ENCODE measurements at places on chromosomes 2 and 18.
A peak's percentile ranks its signal among the peaks of the same experiment; 100 is the strongest.

DNA sequence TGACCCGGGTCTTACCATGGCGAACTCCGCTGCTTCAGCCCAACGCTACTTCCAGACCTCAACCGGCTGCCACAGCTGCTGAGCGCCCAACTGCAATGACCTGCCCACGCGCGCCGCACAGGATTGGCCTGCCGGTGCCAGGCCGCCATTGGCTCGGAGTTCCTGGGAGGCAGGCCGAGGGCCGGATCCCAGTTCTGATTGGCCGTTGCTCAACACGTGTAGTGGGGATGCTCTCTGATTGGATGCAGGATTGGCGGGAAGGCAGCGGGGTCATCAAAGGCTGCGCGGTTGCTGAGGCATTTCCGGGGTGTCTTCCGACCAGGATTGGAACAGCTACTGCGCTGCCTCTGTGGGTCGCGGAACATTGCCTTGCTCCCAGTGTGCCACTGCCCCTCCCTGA is at the start of gene TUBA3E:
Gene TUBA3E, minus strand, starts transcription at position 97 of the 400 bp plus-strand sequence. Its CDS starts 79 bp downstream, at position 18.
- no peak for DNase-seq

- no peak for DNase-seq
Observed at GRCh38 chr2:215010390-215010789, 128.0 kb downstream of the ABCA12 start.

DNA sequence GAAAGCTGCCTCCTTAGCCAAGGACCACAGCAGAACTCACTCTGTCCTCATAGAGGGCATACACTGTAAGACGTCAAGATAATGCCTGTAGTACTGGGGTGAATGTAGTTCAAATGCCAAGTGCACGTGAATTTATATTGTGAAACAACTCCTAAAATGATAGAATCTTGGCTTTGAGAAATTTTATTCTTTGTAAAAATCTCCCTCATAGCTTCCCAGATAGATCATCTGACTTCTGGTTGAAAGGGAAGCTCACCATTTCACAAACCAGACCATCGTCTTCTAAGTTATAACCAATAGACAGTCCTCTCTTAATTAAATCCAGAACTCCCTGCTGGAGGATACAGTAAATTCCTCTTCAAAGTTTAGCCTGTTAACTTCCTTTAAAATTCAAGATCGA is 110.9 kb upstream of the MSTN start:
- DNase-seq: no peak

- DNase-seq: no peak
Observed at GRCh38 chr18:75159646-75160356, 49.1 kb downstream of the PTGR3 start.

GRCh38 chr18:70781860-70782453 is 493.1 kb downstream of the SOCS6 start:
- peak; percentile 60 for DNase-seq

GRCh38 chr18:78564030-78564429 is 415.6 kb upstream of the SALL3 start:
- DNase-seq: no peak

DNA sequence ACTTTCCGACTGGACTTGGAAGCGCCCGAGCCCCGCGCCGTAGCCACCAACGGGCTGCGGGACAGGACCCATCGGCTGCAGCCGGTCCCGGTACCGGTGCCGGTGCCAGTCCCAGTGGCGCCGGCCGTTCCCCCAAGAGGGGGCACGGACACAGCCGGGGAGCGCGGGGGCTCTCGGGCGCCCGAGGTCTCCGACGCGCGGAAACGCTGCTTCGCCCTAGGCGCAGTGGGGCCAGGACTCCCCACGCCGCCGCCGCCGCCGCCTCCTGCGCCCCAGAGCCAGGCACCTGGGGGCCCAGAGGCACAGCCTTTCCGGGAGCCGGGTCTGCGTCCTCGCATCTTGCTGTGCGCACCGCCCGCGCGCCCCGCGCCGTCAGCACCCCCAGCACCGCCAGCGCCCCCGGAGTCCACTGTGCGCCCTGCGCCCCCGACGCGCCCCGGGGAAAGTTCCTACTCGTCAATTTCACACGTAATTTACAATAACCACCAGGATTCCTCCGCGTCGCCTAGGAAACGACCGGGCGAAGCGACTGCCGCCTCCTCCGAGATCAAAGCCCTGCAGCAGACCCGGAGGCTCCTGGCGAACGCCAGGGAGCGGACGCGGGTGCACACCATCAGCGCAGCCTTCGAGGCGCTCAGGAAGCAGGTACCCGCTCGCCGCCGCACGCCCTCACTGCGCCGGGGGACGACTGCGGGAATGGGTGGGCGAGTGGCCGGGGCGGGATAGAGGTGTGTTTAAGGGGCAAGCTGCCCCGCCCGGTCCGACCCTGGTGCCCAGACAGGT is 713 bp downstream of the ATOH8 start:
- DNase-seq: peak; percentile 60

GRCh38 chr2:208266936-208267335 is 881 bp downstream of the PIKFYVE start:
- peak; percentile 26 for DNase-seq

DNA sequence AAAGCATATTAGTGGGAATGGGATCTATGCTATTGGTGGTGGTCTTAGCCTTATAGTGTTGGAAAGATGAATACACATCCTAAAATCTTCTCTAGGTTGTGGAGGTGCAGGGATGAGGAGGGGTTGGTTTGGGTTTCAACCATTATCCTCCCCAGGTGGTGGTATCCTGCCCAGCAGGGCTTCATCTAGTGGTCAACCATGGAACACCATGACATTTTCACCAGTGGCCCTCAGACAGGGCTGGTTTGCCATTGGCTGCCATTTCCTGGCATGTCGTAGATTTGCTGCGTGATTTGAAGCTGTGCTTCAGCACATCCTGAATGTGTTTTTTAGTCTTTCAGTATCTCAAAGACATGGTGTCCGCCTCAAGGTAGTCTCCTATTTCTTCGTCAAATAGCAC is 391.2 kb upstream of the HNRNPA3 start:
- no peak for DNase-seq

GRCh38 chr2:21282515-21282898 is 158.7 kb downstream of the TDRD15 start:
- DNase-seq: no peak

GRCh38 chr2:58495806-58496205 is 254.7 kb upstream of the FANCL start:
- DNase-seq: no peak

GRCh38 chr2:27795868-27796277 is 24.4 kb downstream of the MRPL33 start:
- DNase-seq: no peak
